ENCODE measurements at places on chromosomes 5 and 9.

GRCh38 chr5:10198021-10198420 lies 51.7 kb downstream of the ATPSCKMT start:
- no peak for DNase-seq

- DNase-seq, result no peak
Observed at GRCh38 chr9:70177121-70177520, 81.7 kb upstream of the SMC5 start.

DNA sequence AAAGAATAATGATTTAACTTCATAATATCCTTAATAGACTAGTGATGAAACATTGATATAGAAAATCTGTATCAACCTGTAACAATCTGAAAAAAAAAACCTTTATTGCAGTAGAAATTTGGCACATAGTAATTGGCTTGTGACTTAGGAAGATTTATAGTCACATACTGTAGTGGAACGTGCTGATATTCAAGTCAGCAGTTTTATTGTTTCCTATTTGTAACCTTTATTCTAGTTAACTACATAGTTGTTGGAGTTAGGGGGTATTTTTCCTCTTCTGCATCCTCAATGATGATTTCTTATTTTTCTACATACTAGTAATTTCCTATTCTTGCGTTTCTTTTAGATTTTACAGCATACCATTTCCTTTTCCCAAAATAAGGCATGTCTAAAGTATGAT lies 14.5 kb upstream of the LRRC70 start:
- DNase-seq, result no peak

GRCh38 chr9:94645901-94646300 lies 6.6 kb upstream of the FBP1 start:
- DNase-seq, result no peak

DNA sequence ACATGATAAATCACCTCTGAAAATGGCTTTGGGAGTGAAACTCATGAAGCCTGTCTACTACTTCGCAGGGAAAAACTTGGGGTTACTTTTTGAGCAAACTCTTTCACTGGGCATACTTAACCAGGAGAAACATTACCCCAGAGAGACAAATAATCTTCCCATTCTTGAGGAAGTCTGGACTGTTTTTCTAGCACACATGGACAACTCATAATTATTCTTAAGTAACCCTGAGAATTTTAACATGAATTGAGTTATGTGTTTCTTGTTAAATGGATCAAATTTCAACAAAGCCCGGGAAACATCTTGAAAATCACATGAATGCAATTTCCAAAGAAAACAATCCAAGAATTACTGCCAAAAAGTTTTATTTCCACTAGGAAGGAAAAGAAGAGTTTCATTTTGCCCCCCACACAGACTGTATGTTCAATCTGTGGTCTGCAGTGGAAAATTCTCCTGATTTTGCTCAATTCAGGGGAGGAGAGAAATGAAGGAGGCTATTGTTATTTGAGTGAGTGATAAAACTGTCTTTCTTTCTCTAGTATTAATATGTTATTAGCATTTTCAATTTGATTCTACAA lies 564.8 kb upstream of the CLINT1 start:
- no peak for DNase-seq

GRCh38 chr5:38739705-38740045 lies 106.1 kb upstream of the OSMR start:
- DNase-seq, result no peak

DNA sequence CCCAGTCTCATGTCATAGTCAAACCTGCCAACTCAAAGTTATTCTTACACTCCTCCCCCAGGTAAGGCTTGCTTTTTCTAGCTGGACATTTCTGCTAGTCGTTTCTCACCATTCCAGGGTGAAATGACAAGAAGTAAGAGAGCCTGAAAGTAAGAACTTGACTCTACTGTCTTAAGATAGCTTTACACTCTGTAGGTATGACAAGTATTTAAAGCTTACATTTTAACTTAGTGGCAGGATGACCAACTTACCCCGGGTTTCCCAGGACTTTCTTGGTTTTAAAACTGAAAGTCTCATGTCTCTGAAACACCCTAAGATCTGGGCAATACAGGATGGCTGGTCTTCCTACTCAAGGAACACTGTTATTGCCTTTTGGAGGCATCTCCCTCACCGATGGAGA lies 67.5 kb upstream of the PIK3R1 start:
- no peak for DNase-seq

DNA sequence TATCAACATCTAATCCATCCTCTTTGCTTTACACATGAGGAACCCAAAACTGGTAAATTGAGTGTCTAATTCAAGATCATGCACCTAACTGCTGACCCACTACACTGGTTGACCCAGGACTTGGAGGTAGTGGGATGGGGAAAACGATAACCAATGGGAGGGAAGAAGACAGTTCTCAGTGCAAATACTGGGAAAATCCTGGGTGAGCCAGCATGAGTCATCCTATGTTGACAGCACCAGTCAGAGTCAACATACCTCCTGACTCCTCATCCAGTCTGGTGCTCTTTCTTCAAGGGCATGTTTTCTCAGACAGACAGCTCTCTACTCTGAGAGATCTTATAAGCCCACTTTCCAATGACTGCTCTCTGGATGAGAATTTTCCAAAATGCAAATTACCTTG lies 232.8 kb upstream of the PTGER4 start:
- DNase-seq, result no peak

DNA sequence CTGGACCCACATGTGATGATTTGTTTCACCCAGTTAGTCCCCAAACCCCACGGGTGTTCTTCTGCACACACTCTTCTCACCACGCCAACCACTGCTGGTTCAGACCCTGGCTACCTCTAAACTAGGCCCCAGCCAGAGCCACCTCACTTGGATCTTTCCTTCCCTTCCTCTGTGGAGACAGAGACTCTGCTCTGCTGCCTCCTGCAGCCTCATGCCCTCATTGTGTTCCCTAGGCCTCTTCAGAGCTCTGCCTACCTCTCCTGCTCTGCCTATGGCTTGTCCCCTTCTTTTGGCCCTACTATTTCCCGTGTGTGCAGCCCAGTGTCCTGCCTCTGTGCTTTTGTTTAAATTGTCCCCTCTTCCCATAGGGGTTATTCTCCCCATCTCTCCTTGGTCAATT lies 79.7 kb downstream of the ARHGAP26 start:
- no peak for DNase-seq

- DNase-seq, result no peak
Observed at GRCh38 chr5:50727149-50727496, 60.7 kb downstream of the PARP8 start.

GRCh38 chr5:92544036-92544435 lies 1037.0 kb downstream of the NR2F1-AS1 start:
- no peak for DNase-seq

DNA sequence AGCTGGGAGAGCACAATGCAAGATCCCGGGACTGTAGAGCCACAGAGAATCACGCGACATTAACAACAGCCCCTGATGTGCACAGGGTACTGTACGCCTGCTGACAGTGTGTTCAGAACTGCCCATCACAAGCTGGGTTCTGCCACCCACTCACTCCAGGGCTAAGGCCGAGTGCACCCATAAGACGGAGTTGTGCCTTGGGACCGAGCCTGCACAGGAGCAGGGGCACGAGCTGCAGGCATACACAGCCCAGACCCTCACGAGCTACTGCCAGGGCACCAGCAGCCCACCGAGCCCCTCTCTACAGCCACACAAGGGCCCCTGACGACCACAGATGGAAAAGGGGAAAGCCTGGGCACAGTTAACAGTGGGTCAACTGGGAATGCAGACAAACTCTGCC lies 67.8 kb downstream of the CAMSAP1 start:
- DNase-seq, result no peak

GRCh38 chr5:67381236-67381880 lies 184.8 kb upstream of the CD180 start:
- no peak for DNase-seq

DNA sequence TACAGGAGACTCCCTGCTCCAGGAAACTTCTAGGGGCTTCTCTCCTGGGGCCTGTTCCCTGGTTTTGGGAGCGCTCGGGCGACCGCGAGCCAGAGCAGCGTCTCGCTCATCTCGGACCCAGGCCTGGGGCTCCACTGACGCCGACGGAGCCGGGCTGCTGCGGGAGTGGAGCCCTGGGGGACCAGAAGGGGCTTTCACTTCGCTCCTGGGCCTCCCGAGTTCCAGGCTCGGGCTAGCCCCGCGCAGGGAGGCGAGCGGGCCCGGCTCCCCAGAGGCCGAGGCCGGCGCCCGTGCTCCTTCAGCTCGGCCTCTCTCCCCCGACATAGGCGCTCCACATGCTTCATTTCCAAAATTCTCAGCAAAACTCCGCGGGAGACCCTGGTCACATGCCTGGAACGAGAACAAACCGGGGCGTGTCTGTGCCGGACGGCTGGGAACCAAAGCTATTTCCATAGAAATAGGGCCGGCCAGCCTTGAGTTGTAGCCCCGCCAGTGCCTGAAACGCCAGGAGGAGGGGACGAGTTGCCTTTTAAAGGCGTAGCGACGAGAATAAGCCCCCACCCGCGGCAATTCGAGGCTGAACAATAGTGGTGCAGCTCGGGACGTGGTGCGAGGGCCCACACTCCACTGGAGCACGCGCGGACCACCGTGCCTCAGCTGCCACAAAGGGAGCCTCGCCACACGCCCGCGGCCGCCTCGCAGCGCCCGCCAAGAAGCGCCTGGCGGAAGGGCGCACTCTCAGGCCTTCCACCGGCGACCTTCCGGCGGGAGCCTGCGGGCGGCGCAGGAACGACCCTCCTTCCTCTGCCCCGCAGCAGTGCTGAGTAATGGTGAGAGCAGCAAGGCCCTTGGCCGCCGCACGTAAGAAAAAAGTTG lies 1.1 kb upstream of the G3BP1 start:
- DNase-seq, result no peak

DNA sequence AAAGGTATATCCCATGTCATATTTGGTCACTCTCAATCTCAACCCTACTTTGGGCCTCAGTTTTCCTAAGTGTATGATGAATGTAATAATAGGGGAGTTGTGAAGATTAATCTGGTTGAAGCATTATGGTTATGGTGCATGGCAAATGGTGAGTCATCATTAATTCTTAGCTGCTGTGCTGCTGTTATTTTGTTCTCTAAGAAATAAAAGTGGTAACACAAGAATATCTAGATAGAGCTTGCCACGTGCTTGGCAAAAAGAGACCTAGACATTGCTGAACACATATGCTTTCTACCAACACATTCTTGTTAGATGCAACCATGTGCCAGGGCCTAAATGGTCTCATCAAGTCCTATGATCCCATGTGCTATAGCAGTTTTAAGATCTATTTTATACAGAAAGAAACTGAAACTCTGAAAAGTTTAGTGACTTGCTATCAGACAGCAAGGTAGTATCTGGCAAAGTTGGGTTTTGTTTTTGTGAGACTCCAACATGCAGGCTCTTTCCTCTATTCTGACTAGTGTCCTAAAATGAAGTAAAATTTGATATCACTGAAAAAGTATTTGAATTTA lies 699.9 kb upstream of the MEF2C start:
- DNase-seq, result no peak

DNA sequence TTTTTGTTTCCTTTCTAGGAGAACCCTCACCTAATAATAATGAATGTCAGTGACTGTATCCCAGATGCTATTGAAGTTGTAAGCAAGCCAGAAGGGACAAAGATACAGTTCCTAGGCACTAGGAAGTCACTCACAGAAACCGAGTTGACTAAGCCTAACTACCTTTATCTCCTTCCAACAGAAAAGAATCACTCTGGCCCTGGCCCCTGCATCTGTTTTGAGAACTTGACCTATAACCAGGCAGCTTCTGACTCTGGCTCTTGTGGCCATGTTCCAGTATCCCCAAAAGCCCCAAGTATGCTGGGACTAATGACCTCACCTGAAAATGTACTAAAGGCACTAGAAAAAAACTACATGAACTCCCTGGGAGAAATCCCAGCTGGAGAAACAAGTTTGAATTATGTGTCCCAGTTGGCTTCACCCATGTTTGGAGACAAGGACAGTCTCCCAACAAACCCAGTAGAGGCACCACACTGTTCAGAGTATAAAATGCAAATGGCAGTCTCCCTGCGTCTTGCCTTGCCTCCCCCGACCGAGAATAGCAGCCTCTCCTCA lies 87.1 kb downstream of the OSMR start:
- no peak for DNase-seq

DNA sequence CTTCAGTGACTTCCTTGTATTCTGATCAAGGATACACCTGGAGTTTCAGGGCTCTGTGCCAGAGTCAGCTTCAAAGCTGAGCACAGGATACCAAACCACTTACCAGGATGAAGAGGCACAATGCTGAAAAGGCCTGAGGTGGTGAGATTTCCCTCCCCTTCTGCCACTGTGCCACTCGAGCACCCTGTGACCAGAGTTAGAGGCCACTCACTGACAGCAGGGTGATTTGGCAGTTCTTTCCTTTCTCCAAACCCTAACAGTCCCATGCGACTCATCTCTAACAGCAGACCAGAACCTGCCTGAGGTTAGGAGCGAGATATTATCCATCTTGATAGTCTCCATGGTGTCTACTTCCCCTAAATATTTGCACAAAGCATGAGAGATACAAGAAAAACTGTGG lies 1.8 kb downstream of the PLGRKT start:
- DNase-seq, result no peak

DNA sequence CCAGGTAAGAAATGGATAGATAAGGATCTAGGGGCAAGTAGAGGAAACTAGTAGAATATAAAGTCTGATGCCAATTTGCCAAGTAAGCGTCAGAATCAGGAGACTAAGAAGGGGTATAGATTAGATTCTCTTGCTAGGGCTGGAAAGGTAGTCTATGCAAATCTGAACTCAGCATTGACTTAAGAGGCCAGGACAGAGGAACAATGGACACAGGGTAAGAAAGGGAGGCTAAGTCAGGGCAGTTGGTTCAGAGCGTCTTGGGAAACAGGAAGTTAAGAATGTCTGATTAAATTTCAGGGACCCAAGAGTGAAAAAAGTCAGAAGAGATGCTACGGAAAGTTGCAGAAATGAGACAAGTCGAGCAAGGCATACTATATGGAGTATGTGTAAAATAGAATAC lies 263.2 kb upstream of the HAPLN1 start:
- DNase-seq, result no peak

DNA sequence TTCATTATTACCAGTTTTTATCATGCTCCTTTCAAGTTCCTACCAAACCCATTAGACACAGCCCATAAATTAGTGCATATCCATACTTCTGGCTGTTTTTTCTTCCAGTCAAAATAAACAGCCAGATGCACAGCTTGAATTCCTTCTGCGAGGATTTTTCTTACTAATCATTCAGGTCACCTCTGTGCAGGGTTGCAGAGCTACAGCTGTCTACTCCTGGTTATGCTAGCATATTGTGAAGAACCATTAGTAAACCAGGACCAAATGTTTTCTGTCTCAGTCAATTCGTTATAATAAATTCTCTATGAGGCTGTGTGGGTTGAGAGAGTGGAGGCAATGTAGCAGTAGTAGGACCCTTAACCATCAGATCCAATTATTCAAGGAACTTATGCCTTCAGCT lies 8.1 kb upstream of the MINAR2 start:
- DNase-seq, result no peak

- DNase-seq, result no peak
Observed at GRCh38 chr5:174721530-174722432, 2.6 kb upstream of the MSX2 start.
